Foreskin keratinocyte (primary cell): ENCODE measurements at places on chromosomes 6 and 20. TPM values are rescaled to one million over a fixed set of nuclear protein-coding genes. Genes with fewer than 3 reads are reported as not detected.
A peak's percentile ranks its signal among the peaks of the same experiment; 100 is the strongest.

GRCh38 chr6:156778454-156779205, 1.5 kb downstream of the ARID1B start:
- no peak for DNase-seq

- no peak for DNase-seq
These were observed 6.4 kb downstream of the CASS4 start for GRCh38 chr20:56418385-56418861.

DNA sequence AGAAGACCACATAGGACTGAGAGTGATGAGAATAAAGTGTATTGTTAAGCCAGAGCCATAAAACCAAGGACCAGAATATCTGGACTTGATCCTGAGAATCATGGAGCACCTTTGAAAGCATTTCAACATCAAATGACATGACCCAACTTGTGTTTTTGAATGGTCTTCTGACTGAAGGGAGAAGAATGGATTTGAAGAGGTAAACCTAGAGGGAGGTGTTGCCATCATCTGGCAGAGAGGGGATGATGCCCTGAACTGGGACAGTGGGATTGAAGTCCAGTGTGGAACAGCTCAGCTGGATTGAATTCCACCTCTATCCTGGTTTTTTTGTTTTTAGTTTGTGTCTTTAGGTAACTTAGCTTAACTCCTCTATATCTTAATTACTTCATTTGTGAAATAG, 570.0 kb downstream of the TBC1D32 start:
- DNase-seq = peak; percentile 24

GRCh38 chr6:65416621-65417020, 290.4 kb downstream of the EYS start:
- no peak for DNase-seq

DNA sequence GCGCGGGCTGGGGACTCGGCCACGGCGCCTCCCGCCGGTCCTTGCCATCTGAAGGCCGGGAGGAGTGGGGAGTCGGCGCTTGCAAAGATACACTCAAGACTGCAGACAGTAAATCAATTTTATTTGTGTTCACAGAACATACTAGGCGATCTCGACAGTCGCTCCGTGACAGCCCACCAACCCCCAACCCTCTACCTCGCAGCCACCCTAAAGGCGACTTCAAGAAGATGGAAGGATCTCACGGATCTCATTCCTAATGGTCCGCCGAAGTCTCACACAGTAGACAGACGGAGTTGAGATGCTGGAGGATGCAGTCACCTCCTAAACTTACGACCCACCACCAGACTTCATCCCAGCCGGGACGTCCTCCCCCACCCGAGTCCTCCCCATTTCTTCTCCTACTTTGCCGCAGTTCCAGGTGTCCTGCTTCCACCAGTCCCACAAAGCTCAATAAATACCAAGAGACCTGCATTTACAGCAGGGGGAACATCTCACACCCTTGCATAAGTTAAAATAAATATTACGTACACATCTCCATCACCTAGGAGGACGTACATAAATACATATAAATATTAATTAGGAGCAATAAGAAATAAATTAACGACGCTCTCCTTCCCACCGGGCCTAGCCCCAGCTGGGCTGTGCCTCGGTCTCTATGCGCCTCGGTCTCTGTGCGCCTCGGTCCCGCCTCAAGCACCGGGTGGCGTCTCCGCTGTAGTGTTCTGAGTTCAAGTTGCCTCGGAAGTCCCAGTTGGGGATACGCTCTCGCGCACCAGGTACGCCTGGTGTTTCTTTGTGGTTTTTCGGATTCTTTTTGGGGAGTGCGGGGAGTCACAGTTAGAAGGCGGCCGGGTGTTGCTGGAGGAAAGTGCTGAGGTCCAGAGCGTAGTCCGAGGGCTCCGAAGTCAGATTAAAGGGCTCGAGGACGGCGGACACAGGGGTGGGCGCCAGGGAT, 889 bp upstream of the FLOT1 start:
- DNase-seq = no peak

GRCh38 chr6:48840896-48841295, 622.2 kb downstream of the MMUT start:
- DNase-seq = no peak

DNA sequence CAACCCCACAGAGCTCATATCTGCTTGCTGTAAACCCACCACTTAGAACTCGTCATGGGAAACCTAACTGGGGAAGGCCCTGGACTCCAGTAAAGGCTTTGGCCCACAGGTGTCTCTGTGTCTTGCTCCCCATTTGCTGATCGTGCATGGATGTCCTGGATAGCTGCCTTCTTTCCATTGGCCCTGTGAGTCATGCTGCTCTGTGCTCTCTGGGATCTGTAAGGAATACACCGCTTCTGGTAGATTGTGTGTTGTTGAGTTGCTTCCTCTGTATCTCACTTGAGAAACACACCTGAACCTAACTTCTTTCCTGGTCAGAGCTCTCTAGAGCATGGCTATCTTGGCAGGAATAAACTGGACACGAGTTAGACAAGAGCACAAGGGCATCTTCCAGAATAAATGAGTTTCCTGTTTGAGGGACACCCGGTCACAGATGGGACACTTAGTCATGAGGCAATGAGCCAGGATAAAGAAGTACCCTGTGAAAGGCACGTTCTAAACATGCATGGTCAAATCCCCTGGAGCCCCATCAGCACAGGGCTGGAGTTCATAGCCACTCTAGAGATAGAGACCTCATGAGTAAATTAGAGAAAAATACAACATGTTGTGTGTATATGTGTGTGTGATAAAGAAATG, 99.6 kb upstream of the TMEM170B start:
- no peak for DNase-seq

DNA sequence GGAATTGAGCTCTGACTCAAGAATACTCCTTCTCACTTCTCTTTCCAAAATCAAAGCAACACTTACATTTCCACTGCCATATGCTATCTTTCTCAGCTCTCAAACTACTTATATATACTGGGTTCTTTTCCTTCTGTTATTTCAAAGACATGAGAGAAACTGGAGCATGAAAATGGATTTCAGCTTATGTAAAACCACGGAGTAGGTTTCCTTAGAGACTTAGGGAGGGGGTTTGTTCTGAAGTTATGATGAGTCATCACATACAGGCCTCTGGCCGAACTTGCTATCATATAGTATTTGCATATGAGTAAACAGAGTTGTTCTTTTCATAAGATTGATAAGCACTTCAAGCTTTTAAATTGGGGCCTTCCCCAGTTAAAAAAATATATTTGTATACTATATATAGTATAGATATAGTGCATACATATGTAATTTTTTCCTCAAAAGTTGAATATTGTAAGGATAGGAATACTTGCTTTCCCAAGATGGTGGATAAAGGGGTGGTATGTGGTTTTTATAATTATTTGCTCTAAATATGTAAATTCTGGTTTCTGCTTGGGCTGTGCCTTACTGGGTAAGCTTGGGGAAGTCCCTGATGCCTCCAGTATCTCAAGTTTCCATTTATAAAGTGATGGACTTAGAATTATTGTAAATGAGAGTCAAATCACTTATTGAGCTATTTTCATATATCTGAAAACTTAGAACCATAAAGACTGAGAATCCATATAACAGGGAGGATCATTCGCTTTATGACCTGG, 273.9 kb downstream of the RFPL4B start:
- DNase-seq = peak; percentile 56

GRCh38 chr20:18397030-18397429, 69.8 kb downstream of the DZANK1 start:
- DNase-seq = no peak

- DNase-seq = no peak
These were observed 49.9 kb upstream of the MAFB start for GRCh38 chr20:40738976-40739375.

DNA sequence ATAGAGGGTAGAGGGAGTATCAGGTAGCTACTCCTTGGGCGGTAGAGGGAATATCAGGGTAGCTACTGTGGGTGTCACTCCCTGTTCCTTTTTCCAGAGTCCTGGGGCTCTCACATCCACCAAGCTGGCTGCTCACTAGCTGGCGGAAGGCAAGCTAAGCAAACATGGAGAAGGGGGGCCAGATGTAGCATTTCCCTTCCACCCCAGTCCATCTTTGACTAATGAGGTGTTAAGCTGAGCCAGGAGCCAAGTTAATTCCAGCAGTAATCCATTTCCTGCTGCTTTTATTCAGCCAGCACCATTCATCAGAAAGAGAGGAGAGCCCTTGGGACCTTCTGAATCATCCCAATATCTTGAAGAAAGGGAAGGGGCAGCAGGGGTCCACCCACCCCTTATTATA, 330.0 kb downstream of the ZFAND3 start:
- DNase-seq = no peak

GRCh38 chr6:145587334-145587733, 148.0 kb downstream of the EPM2A start:
- no peak for DNase-seq

- no peak for DNase-seq
These were observed 591.4 kb downstream of the RNF144B start for GRCh38 chr6:18978337-18979128.

- DNase-seq = peak; percentile 35
These were observed 20.5 kb downstream of the LAMA4 start for GRCh38 chr6:112233847-112234246.

DNA sequence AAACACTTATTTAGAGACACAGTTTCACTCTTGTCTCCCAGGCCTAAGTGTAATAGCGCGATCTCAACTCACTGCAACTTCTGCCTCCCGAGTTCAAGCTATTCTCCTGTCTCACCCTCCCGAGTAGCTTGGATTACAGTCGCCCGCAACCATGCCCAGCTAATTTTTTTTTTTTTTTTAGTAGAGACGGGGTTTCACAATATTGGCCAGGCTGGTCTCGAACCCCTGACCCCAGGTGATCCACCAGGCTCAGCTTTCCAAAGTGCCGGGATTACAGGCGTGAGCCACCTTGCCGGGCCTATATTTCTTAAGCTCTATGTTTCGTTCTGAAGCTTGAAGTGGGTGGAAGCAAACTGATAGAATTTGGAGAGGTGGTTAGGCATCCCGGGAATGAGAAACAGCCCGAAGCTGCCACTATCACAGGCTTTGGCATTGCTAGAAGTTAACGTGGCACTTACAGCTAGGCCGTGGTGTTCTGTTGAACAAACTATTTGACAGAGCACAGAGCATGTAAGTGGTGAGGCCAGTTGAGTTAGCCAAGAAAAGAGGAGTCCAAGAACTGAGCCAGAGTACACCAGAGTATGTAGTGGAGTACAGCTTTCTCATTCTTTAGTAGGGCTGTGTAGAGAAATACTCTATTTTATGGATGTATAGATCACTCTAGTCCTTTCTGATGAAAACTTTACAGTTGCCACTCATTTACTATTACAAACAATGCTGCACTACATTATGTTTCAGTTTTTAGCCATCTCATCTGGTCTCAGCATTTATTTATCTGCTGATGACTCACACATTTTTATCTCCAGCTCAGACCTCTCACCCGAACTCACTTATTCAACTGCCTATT, 62.0 kb upstream of the HFE start:
- DNase-seq = peak; percentile 47

- DNase-seq = no peak
These were observed 225.3 kb upstream of the FOXQ1 start for GRCh38 chr6:1086446-1087153.

GRCh38 chr6:129954749-129955431, 63.5 kb upstream of the L3MBTL3 start:
- peak; percentile 23 for DNase-seq

- peak; percentile 72 for DNase-seq
These were observed 368.9 kb downstream of the LAMA2 start for GRCh38 chr6:129251669-129252376.

DNA sequence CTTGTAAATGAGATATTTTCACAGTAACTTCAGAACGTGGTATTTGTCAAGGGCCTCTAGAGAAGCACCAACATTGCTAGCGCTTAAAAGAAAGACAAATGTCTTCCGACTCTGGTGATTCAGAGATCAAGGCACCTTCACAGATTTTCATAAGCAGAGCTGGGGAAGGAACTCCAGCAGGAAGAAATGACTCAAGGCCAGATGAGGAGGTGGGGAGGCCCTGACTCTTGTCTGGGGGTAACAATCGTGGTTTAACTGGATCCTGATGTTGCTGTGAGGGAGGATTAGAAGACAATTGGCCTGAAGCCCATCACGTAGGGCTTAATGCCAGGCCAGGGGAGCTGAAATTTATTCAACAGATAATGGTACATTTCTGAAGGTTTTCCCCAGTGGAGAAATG, 122.9 kb upstream of the QKI start:
- no peak for DNase-seq

DNA sequence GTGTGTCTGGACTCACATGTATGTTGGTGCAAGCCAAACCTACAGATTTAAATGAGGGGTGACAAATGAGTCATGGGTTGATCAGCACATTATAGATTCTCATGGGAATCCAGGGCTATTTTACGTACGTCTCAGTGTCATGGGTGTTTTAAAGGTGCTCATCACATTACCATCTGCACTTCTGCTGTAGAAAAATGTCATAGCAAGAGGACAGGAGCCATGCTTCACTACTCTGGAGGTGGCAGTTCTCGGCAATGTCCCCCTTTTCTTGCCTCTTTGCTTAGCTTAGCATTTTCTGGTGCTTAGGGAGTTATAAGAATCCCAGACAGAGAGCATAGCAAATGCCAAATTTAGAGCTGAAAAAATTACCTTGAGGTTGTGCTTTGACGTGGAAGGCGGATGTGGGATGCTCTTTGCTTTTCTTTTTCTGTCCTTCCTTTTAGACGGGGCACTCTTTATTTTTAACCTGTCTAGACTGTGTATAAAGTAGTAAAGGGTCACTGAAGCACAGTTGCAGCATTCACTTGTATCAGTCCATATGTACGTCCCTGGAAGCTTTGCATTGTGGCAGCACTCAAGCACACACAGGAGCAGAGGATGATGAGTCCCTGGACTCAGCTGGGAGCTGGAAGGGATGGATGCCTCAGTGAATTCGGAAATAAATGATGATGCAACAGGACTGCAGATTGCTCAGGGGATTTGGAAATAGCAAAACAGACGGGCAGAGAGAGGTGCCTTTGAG, 139.7 kb downstream of the SYNDIG1 start:
- no peak for DNase-seq

DNA sequence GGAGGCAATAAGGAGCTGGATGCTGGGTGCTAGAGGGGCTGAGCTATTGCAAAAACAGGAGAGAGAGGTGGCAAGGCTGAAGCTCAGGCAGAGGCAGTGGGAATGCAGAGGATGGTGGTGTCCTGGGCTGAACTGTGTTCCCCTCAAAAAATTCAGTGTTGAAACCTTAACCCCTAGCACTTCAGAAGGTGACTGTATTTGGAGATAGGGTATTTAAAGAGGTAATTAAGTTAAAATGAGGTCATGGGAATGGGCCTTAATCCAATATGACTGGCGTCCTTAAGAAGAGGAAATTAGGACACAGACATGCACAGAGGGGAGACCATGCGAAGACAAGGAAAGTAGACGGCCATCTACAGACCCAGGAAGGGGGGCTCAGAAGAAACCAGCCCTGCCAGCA, 11.5 kb upstream of the MMP9 start:
- no peak for DNase-seq

The ZSCAN9 gene
- total RNA-seq = 6.9 and 7.5 TPM in 2 replicates

The SSTR4 gene
- not detected in 2 replicates for total RNA-seq

The TCP11 gene
- total RNA-seq = 0.07 TPM in 1 of 2 replicates, not detected in the other

The VAPB gene
- 39.2 and 41.6 TPM in 2 replicates for total RNA-seq

The SLC26A8 gene
- not detected in 2 replicates for total RNA-seq

The EPPIN gene
- total RNA-seq = not detected in 2 replicates
